Activated CD4-positive, alpha-beta T cell treated with anti-CD3 and anti-CD28 coated beads, Interleukin-2, amount 50 U/mL, for 4 hours (primary cell): ENCODE measurements at places on chromosomes 5 and 9.

GRCh38 chr5:90707698-90708097 lies 149.1 kb downstream of the ADGRV1 start:
- DNase-seq = no peak

DNA sequence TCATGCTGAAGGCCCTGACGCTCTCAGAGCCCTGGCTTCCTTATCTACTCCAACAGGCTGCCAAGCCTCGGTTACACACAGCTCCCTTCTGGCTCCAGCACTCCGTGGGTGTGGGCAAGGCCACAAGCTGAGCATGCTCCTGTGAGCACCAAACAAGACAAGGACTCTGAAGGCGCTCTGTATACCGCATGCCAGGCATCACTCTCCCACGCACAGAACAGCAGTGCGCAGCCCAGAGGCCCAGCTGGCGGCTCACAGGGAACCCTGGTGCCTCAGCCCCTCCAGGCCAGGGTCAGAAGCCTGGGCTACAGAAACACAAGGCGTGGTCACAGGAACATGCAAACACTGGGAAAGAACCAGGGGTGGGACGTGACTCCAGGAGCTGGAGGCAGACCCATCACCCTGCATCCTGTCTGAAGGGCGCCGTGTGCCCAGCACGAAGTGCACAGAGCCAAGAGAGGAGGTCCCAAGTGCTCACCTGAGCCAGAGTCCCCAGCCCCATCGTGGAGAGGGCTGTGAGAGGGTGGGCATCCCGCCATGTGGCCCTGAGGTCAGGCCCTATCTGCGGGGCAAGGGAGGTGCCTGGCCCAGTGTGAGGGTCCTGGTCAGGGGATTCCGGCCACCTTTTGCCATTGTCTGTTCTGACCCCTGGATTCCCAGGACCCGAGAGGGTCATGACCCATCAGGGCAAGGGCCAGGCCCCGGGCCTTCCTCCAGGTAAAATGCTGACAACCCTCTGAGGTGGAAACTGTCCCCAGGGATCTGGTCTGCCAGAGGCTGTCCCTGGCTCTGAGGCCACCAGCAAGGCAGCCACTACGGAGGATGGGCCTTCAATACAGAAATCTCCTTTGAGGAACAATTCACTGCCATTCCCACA lies 54.7 kb downstream of the COL23A1 start:
- DNase-seq = no peak

GRCh38 chr9:100472788-100473275 lies at the start of gene TMEFF1:
Gene TMEFF1, plus strand, starts transcription at chr9:100473149. Its CDS starts 396 bp downstream, at chr9:100473545.
- DNase-seq = peak; percentile 26

DNA sequence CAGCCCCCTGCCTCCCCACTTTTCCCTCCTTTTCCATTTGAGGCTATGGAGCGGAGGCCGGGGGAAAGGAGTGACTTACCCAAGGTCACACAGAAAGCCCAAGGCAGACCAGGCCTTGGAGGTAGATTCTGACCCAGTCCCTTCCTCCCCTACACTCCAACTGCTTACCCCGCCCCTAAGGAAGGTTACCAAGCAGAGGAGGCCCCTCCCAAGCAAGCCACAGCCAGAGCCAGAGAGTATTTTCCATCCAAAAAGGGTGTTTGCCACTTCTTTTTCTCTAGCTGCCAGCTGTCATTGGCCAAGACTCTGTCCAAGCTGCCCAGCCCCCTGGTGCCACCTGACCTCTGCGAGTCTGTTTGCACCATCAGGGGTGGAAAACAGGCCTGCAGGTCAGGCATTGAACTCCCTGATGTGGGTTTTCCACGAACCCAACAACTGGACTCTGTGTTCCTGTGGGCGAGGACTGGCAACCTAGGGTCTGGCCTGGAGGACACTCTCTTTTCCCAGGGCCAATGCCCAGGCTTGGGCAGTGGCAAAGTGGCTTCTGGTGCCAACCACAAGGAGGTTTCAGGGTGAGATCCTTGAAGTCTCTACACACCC lies 6.3 kb upstream of the ASS1 start:
- DNase-seq = no peak

GRCh38 chr5:151162776-151163175 lies 5.2 kb upstream of the ANXA6 start:
- no peak for DNase-seq

- DNase-seq = no peak
Measured at GRCh38 chr9:61673664-61674381, 484.0 kb downstream of the SPATA31A7 start.

DNA sequence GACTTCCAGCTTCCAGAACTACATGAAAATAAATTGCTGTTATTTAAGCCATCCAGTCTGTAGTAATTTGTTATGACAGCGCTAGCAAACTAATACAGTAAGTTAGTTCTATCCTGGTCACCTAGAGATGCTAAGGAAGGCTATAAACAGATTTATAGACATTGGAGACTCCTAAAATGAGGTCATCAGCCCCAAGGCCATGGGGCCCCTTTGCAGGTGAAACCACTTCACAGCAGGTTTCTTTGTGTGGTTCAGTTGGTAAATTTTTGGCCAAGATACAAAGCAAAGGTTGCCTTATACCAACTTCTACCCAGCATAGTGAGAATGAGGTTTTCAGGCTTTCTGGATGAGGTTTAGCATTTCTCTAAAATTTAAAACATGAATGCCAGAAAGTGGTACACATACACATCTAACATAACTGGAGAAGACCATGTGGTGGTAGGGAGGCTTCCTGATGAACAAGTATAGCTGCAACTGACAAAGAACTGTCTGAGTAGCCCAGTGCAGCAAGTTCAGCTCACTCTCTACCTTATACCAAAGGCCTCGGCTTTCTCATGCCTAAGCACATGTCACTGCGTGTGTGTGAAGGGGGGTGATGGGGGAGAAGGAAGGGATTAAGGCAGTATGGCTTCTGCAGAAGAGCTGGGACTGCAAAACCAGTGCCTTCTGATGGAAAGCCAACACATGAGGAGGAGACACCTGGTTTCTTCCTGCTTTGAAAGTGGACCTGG lies 264.6 kb upstream of the TAS2R1 start:
- DNase-seq = no peak

DNA sequence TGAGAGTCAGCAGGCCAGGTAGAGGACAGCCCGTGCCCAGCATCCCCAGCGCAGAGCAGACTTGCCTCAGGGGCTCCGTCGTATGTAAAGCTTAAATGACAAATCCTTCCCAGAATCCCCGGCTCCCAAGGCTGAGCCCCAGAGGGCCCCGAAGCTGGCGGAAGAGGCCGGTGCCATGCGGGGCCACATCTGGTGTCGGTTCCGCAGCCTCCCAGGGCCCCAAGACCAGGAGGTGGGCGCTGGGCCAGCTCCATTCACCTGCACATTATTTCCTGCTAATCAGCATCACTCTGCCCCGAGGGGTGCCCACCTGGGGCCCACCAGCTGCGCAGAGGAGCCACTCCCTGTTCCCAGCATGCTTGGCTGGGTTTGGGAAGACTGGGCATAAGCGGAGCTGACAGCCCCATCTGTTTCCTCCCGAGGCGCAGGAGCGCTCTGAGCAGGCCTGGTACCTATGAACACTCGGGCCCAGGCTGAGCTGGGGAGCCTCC lies 124.0 kb upstream of the PPP1R26 start:
- DNase-seq = no peak

DNA sequence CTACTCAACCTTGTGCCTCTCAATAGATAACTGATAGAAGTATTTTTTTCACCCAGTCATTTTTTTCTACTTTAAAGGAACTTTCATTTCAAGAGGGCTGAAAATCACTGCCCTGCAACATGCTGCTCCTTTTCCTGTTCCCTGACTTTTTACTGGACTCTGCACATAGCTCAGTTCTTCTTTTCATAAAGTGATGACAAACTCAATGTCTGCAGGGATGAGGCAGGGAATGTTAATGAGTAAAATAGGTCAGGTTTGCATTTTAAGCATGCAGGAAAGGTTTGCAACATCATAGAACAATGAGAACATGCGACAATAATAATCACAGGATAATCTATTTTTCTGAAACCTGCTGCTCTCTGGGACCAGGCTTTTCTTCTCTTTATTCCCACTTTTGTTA lies 172.2 kb upstream of the SGCD start:
- no peak for DNase-seq

- no peak for DNase-seq
Measured at GRCh38 chr5:128537221-128537999, 635 bp downstream of the FBN2 start.

- peak; percentile 59 for DNase-seq
Measured at GRCh38 chr9:21974722-21975409, 19.3 kb downstream of the CDKN2A start.

GRCh38 chr5:104412649-104413240 lies 850.2 kb upstream of the NUDT12 start:
- DNase-seq = no peak

DNA sequence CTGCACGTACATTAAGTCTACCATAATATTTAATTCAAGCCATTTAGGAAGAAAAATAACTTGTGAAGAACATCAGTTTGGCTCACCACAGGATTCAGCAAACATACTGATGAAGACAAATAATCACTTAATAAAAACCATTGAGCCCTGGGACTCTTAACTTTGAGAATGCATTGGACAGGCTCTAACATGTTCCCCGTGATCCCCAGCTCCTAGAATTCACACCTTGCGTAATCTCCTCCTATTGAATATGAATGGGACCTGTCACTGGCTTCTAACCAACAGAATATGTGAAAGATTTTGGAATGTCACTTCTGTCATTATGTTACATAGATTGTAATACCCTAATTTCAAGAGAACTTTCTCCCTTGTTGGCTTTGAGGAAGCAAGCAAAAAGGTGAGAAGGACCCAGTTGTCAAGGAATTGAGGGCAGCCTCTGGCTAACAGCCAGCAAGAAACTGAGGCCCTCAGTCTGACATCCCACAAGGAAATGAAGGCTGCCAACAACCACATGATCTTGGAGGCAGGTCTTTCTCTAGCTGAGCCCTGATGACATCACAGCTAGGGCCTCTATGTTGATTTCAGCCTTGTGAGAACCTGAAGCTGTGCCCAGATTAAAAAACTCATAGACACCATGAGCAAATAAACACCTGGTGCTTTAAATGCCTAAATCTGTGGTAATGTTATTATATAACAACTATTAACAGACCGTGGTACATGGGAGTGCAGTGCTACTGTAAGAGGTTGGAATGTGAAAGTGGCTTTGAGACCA lies 433.2 kb downstream of the SEMA5A start:
- DNase-seq = no peak

DNA sequence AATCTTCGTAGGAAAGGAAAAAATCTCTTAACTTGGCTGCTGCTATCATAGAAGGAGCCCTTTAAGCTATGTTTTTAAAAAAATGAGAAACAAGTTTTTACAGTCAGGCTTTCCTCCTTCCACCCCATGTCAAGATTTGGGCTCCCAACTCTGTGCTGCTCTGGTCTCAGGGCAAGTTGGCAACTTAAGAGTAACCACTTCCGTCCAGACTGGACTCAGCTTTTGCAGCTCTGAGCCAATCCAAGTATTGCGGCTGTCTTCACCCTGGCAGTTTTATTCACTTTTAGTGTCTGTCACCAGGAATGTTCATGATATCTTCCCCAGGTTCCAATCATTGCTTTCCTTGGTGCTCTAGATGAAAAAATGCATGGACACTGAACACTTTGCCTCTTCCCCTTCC lies 115.9 kb upstream of the GAS1 start:
- DNase-seq = no peak

- no peak for DNase-seq
Measured at GRCh38 chr9:7324152-7324598, 475.4 kb downstream of the DMAC1 start.

DNA sequence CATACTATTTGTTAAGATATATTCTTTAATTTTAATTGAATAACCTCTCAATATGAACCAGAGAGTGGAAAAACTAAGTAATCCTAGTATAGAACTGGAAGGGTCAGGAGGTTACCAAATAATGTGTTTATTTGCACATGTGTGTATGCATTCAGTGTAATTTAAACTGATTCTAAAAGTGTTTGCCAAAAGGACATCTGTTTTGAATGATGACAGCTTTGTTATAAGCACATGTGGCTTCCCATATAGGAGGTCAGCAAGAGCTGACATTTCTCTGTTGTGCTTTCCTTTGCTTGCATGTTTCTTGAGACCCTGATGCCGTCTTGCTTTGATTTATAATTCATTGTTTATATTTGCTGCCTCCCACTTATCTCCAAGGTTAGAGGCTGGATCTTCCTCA lies 383.4 kb downstream of the BRINP1 start:
- no peak for DNase-seq

DNA sequence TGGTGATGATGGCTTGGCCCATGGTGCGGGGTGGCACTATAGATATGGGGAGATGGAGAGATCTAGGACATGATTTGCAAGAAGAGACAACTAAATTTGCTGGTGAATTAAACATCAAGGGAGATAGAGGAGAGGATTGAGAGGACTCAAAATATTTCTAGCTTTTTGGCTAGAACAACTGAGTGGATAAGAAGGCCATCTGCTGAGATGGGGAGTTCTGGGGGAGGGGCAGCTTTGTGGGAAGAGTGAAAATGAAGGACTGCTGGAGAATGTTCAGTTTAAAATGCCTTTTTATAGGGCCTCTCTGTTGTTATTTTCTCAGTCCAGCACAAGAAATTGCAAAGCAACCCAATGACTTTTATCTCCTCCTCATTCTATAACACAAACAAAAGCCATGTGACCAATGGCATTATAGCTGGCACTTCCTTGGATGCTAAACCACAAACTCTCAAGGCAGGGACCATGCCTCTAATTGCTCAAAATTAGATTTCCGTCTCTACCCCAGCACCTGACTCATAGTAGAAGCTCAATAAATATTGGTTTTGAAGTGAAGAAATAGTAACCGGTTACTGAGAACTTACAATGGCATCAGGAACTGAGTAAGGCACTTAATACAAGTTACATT lies 29.8 kb downstream of the JAKMIP2 start:
- no peak for DNase-seq

- DNase-seq = no peak
Measured at GRCh38 chr5:131821221-131821620, 24.4 kb upstream of the FNIP1 start.
